Activated CD4-positive, alpha-beta T cell treated with anti-CD3 and anti-CD28 coated beads, Interleukin-10, Interleukin-2, amounts not matched to agents 100 ng/mL and 50 ng/mL, durations not matched to agents 16 hours and 8 hours (primary cell): ENCODE measurements at places on chromosomes 1 and 21.

- DNase-seq, result no peak
These were observed 35.2 kb upstream of the RCSD1 start for GRCh38 chr1:167594822-167595221.

GRCh38 chr1:205858141-205858961 lies 8.4 kb upstream of the PM20D1 start:
- no peak for DNase-seq

- DNase-seq, result no peak
These were observed 176.2 kb downstream of the IGSF21 start for GRCh38 chr1:18283601-18284385.

DNA sequence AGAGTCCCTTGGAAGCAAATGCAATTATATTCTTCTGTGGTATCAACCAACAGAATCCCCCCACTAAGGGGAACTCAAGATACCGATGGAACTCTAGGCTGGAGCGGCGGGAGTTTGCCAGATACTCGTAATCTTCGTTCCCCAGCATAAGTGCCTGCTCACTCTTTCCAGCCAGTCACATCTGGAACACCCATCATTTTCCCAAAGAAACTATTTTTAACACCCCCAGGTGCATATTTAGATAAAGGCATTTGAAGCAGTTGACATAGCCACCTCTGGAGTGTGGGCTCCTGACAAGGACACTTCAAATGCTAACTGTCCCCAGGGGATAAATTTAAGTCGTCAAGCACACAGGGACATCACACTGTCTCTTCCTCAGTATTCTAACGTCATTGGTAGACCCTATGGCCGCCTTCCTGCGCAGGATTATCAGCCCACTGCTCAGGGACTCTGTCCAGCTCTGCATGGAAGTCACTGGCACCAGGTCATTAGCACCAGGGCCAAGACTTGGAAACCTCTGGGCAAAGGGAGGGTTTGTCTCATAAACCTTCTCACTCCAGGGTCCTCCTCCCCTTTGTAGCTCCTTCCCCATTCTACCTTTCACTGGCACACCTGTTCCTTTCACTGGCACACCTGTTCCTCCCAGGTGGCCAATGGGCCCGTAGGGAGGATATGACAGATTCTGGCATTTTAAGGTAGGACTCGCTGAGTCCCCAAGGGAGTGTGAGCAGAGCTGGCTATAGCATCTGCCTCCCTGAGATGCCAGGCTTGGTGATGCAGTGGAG lies 48.8 kb downstream of the H3-3A start:
- DNase-seq, result no peak

- DNase-seq, result no peak
These were observed 17.9 kb upstream of the SLC25A34 start for GRCh38 chr1:15718199-15718601.

- DNase-seq, result no peak
These were observed 107.4 kb upstream of the ZBTB40 start for GRCh38 chr1:22344329-22344630.

DNA sequence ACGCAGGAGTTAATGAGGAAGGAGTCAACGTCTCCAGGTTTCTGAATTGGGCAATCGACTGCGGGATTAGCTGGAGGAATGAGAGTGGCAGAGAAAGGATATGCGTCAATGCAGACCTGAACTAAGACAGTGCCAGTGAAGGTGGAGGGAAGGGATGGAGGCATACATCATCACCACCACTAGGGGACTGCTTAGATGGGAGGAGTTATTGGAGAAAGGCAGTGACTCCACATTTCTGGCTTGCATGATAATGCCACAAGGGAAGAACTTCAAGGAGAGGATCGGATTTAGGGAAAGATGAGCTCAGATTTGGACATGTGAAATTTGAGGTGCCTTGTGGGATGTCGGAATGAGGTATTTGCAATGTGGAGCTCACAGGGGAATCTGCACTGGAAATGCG lies 17.5 kb downstream of the VASH2 start:
- peak; percentile 21 for DNase-seq

GRCh38 chr1:60848583-60849188 lies 233.7 kb upstream of the NFIA start:
- peak; percentile 26 for DNase-seq

DNA sequence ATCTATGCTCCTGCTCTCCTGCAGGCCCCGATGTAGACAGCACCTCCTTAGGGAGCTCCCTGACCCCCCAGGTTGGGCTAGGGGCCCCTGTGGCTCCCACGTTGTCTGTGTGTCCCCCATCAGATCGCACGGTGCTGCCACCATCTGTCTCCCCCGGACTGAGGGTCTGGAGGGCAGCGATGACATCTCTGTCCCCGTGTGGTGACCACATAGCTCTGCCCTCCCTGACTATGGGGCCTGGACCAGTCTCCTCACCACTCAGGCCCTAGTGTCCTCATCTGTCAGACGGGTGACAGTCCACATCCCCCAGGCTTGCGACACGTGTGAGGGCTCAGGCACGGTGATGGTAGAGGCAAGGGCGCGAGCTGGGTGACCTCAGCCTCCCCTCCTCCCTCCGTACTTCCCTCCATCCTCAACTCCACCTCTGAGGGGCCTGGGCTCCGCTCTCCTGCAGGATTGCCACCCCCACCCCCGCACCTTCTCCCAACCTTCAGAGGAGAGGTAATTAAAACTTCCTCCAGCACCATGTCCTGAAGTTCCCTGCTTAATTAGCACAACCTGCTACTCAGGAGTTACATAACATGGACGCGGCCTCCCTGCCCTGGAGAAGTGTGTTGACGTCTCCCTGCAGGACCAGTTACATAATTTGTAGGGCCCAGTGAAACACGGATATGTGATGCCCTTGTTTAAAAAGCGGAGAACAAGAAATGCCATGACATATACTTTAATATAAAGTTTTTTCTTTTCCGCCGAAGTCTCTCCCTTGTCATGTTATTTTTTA lies 288.2 kb downstream of the PTPRU start:
- DNase-seq, result no peak

GRCh38 chr1:3056641-3057040 lies 12.4 kb upstream of the PRDM16 start:
- DNase-seq, result no peak

DNA sequence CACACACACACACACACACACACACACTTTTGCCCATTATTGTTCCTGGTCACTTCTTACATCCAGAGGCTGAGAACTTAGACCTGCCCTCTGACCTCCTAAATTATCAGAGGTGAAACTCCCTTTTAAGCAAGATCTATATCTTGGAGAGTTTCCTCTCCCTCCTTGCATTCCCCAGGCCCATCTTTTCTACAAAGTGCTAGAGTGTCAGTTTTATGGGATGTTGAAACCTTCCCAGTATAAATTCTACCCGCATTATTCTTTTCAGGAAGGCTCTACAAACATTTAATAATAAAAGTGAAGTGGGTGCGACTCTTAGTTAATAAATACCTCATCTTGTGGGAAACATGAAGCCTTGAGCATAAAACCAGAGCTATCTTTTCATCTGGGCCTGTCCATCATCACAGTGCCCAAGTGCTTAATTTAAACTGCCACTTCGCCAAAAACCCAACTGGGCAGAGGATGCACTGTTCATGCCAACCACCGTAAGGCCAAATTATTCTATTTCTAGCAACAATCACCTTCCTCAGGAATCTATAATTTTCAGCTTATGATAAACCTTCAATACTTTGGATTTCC lies 458.2 kb upstream of the RUNX1 start:
- DNase-seq, result no peak

GRCh38 chr21:36436829-36437744 lies 42.8 kb downstream of the CLDN14 start:
- DNase-seq, result no peak

DNA sequence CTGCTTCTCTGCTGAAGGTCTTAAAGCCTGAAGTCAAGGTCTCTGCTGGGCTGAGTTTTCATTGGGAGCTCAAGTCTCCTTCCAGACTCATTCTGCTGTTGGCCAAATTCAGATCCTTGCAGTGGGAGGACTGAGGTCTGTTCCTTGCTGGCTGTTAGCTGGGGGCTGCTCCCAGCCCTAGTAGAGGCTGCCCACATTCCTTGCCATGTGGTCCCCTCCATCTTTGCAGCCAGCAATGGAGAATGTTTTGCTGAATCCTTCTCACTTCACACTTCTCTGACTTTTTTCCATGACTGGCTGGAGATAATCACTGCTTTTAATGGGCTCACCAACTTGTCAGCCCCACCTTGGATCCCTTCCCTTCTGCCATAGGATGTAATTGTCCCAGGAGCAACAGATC lies 33.2 kb downstream of the UBASH3A start:
- no peak for DNase-seq

DNA sequence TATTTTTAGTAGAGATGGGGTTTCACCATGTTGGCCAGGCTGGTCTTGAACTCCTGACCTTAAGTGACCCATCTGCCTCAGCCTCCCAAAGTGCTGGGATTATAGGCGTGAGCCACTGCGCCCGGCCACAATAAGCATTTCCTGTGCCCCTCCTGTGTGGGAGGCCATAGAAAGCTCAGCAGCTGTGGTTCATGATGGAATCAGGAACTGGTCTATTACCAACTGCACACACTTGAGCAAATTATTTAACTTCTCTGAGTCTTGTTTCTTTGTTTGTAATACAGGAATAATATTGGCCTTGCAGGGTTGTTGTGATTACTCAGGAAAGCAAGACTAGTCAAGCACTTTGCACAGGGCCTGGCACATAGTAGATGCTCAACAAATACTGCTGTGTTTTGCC lies 15.0 kb downstream of the RHBG start:
- DNase-seq, result no peak

- DNase-seq, result no peak
These were observed 84.6 kb downstream of the MAN1C1 start for GRCh38 chr1:25701030-25701785.

GRCh38 chr1:209542585-209542984 lies 40.9 kb upstream of the CAMK1G start:
- DNase-seq, result peak; percentile 37
